ENCODE measurements at places on chromosomes 13 and 19.

GRCh38 chr13:112184261-112184660, 117.3 kb downstream of the SOX1 start:
- no peak for DNase-seq

GRCh38 chr13:49802426-49802825, 9.9 kb upstream of the KPNA3 start:
- no peak for DNase-seq

DNA sequence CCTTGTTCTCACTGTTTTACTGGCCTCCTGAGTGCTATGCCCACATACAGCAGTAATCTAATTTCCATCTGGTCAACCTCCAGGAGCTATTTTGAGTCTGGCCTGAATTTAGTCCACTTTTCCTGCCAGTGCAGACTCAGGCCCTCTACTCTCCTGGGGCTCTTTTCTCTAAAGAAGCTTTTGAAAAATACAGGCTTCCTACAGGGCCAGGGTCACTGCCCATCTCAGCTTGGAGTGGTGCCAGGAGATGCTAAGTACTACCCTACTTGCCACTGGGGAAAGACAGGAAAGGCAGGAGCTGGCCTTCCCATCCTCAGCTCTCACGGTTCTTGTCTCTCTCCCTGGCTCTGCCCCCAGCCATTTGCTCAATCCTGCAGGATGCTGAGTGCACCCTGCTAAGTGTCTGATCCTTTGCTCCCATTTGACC, 101.7 kb upstream of the SERP2 start:
- DNase-seq, result peak; percentile 84

GRCh38 chr13:74073274-74073673, 60.9 kb downstream of the KLF12 start:
- no peak for DNase-seq

DNA sequence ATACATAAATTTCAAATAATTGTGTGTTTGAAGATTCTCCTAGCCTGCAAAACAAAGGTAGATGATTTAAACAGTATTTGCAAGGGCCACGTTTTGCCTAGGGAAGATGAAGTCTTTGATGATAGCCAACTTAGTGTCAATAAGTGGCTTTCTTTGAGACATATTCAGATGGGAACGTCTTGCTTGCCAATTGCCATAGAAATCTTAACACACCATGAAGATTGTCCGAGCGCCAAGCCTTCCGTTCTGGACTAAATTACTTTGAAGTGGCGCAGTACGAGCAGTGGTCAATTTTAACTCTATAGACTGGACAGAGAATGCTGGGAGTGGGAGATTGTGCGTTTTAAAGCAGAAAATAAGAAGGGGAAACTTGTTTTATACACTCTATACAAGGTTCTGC, 9.9 kb downstream of the ZIC5 start:
- DNase-seq, result no peak

- DNase-seq, result no peak
These were observed 1.2 kb downstream of the GTPBP3 start for GRCh38 chr19:17338433-17339078.

DNA sequence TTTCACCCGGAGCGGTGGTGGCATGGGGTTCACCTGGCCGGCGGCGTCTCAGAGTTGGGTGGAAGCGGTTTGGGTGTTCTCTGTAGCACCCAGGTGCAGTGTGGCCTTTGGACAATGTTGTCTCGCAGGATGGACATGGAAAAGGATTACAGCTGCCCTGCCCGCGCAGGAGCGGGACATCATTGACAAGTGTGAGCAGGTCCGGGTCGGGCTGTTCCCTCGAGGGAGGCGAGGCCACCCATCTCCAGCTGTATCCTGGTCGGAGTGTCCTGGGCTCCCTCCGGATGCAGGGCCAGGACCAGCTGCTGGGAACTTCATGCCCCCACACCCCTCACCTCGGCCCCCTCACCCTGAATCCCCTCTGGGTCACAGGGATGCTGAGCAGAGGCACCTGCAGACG, 7.8 kb upstream of the ZNF14 start:
- DNase-seq, result no peak
